ENCODE measurements at places on chromosomes 2 and 18. TPM values are rescaled to one million over a fixed set of nuclear protein-coding genes. Genes with fewer than 3 reads are reported as not detected.

The RAB17 gene
- 0.83 TPM for total RNA-seq

The UPP2 gene
- total RNA-seq: not detected

The ACMSD gene
- total RNA-seq: not detected

The NAT8 gene
- not detected for total RNA-seq

The APCDD1 gene
- total RNA-seq: 8.2 TPM

The SIX2 gene
- total RNA-seq: 6.2 TPM

The FEV gene
- total RNA-seq: not detected

The SERPINB3 gene
- 0.07 TPM for total RNA-seq

The DBI gene
- total RNA-seq: 52.4 TPM

The G6PC2 gene
- total RNA-seq: not detected

The ARHGAP15 gene
- not detected for total RNA-seq

The OBSL1 gene
- total RNA-seq: 64.4 TPM

The PIEZO2 gene
- 5.3 TPM for total RNA-seq

Measured in smooth muscle cell of the pulmonary artery (primary cell).